ENCODE measurements at places on chromosomes 6 and 20.

- DNase-seq, result no peak
Measured at GRCh38 chr20:53658973-53659372, 65.3 kb upstream of the ZNF217 start.

- DNase-seq, result peak; percentile 38
Measured at GRCh38 chr6:170584954-170585498, 589 bp upstream of the PDCD2 start.

DNA sequence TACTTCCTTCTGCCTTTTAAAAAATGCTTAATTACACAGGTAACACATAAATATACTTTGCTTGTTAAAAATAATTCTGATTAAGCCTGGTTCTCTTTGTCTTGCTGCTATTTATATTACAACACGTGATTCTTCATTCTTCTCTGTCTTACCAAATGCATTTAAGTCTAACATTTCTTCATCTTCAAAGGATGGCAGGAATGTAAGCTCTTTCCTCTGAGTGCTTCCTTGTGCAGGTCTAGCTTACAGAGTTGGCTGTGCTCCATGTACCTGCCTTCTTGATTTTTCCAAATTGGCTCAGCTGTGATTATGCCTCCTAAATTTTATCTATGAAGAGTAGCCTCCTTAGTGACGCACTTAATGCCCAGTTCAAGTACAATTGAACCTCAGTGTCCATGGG, 44.4 kb downstream of the RNF144B start:
- DNase-seq, result no peak

DNA sequence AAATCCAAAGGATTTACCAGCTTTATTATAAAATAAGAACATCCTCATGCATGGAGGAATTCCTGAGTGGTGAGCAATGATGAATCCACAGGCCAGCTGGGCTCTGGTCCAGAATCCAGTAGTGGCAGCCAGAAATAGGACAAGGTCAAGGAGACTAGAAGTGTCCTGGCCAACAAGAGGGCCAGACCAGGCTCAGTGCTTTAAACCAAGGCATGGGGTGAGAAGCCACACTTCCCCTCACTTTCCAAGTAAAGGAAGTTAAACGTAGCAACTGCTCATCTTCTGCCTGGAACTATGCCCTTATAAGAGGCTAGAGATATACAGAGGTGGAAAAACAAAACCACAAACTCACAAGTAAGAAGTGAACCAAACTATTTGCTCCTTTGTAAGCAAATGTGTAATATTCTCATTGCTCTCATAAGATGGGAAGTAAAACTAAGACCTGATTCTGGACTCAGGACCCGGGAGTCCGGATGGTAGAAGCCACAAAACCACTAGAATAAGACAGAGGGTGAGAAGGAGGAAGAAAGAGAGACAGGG, 253.2 kb downstream of the UST start:
- peak; percentile 3 for DNase-seq

DNA sequence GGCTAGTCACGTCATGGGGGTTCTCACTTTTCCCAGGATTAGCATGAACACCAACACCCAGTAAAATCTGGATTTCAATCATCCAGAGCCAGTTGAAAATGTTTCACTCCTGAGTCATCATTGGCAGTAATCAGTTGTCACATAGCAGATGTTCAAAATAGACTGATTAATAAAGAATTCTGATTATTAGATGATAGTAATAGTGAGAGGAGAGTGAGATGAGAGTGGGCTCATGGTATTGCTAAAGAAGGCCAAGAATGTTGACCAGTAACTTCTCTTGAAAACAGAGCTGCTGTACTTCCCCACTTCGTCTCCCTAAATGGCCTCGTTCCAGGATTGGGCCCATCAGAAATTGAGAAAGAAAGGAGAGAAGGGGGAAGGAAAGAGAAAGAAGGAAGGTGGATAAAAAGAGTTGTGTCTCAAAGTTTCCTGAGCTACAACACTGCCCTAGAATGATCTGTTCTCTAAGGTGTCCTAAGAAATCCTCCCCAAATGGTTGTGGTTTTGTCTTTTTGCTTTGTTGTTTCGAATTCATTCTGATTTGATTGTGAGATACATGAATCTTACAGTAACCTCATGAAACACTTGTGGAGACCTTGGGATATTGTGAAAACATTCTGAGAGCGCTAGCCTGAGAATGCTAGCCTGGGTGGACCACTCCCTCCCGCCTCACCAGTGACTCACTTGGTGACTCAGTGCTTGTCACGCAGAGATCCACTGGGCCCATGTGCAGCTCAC, 502.2 kb upstream of the JARID2 start:
- DNase-seq, result peak; percentile 80

GRCh38 chr6:112289038-112289566, 34.7 kb upstream of the LAMA4 start:
- peak; percentile 43 for DNase-seq

GRCh38 chr6:129041563-129041962, 158.6 kb downstream of the LAMA2 start:
- DNase-seq, result no peak

DNA sequence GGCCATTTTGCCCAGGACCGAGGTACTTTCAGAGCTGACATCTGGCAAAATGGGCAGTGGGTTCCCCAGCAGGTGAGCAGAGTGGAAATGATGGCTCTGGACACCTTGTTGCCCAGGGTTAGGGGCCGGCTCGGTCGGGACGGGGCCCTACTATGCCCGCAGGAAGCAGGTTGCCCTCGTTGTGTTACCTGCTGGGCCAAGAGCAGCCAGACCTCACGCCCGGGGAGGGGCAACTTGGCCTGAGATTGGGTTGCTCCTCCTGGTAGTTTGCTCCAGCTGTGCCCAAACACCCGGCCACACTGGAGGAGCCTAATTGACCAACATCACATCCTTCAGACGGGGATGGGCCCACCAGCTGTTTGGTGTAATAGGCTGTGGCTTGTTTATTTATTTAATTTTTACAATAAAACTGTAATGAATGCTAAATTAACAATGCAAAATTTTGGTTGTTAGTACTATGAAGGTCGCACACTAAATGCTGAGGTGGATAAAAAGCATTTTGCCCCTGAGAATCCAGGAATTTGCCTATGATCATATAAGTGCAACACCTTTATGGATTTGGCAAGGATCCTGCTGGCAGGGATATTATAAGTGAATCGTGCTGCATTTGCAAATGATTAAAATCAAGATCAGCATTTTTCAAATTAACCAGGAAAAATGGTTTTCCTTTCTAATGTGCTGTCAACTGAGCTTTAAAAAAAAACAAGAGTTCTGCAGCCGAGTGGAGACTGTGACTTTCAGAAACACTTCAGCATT, 26.6 kb upstream of the PCMTD2 start:
- DNase-seq, result no peak

GRCh38 chr20:23205611-23206041, 119.5 kb upstream of the CD93 start:
- DNase-seq, result no peak

- DNase-seq, result no peak
Measured at GRCh38 chr6:163199371-163199770, 215.1 kb upstream of the QKI start.

DNA sequence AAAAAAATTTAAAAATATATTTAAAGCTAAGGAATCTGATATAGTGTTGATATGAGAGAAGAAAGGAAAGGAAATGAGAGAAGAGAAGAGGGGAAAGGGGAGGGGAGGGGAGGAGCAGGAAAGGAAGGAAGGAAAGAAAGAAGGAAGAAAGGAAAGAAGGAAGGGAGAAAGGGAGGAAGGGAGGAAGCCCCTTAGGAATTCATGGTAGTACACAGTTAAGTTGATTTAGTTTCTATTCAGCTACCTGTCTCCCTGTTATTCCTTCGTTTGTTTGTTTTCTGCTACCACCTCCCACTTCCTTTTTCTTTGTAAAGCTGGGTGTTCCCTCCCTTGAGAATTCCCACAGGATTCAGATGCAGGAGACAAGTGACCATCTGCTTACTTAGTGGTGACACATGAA, 1025.4 kb upstream of the FLRT3 start:
- DNase-seq, result peak; percentile 54

DNA sequence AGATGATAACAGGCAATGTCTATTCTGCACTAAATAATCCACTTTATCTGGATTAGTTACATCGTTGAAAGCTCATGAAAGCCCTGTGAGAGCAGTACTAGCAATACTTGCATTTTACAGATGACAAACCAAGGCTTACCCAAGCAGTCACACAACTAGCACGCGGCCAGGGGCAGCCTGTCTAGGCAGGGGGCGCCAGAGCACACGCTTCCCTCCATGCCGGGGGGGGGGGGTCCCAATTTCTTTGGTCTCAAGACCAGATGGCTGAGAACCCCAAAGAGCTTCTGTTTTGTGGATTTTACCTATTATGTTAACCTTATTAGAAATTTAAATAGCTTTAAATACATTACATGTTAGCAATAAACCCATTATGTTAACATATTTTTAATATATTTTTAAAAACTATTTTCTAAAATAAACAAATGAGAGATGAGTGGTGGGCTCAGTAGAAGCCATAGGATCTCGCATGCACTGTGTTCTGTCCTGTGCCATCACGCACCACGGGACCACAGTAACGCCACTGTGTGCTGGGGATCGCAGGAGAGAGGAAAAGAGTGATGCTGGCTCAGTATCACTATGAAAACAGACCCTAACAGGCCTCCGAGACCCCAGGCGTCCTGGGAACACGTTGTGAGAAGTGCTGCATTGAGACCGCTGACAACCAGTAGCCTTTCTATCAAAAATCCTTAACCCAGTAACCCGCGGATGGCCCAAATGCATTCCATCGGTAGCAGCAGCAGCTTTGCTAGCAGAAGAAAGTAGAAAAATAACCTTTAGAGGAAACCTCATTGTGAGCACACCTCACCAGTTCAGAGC, 5.3 kb upstream of the PRR18 start:
- peak; percentile 73 for DNase-seq

GRCh38 chr6:138285800-138286199, 67.5 kb upstream of the PBOV1 start:
- peak; percentile 6 for DNase-seq

DNA sequence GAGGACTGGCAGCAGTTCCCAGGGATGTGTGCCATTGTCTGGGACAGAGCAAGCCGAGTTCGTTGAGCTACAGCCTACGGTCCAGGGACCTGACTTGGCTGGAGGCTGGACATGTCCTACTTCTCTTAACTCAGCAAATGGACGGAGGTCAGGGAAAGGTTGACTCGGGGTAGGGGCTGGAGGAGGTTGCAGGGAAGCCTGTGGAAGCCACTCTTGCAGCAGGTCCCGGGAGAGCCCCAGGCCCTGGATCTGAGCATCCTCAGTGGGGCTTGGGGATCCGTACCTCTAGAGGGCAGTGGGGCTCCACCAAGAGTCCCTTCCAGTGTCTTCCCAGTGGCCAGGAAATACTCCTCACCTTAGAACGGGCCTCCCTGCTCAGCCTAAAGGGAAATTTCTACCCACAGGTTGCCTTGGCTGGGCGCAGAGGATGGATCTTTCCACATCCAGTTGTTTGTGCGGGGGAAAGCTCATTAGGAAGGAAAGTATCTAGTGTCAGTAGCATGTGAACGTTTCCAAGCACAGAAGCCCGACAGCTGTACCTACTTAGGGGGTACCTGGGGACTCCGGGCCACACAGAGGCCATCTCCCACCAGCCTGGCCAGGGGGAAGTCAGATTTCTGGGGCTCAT, 170.2 kb downstream of the NFATC2 start:
- peak; percentile 34 for DNase-seq

DNA sequence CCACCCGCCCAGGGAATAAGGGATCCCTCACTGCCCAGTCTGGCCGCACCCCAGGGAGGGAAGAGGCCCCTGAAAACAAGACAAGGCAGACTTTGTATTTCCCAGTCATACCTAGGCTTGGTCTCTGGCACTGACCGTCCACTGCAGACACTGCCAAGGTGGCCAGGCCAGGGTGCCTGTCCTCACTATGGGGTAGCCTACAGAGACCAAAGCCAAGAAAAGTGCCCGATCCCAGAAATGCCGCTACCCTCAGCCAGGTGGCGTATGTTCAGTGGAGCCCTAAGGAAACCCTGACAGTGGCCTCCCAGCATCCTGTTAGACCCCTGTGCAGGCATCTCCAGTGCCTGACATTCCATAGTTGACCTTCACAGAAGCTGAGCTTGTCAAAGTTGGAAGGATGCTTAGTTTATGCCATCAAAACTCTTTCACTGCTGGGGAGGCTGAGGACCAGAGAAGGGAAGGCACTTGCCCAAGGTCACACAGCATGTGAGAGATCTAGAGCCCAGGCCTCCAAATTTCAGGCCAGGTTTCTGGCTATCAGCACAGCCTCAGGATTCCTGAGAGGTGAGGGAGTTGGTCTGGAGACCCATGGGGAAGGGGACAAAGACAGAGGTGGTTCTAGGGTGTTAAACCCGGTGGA, 2.5 kb downstream of the SCRT2 start:
- peak; percentile 67 for DNase-seq

- no peak for DNase-seq
Measured at GRCh38 chr6:100246206-100246605, 218.5 kb downstream of the SIM1 start.
